ENCODE measurements at places on chromosomes 7 and 10.

DNA sequence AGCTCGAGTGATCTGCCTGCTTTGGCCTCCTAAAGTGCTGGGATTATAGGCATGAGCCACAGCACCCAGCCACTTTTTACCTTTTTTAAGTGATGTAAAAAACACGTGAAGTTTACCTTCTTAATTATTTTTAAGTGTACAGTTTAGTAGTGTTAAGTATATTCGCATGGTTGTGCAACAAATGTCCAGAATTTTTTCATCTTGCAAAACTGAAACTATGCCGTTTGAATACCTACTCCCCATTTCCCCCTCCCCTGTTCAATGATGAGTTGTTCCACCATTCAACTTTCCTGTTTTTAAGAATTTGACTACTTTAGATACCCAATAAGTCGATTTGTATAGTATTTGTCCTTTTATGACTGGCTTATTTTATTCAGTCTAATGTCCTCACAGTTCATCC lies 10.9 kb downstream of the NRBF2 start:
- no peak for DNase-seq

- no peak for DNase-seq
Observed at GRCh38 chr10:124515244-124515970, 53.8 kb downstream of the LHPP start.

DNA sequence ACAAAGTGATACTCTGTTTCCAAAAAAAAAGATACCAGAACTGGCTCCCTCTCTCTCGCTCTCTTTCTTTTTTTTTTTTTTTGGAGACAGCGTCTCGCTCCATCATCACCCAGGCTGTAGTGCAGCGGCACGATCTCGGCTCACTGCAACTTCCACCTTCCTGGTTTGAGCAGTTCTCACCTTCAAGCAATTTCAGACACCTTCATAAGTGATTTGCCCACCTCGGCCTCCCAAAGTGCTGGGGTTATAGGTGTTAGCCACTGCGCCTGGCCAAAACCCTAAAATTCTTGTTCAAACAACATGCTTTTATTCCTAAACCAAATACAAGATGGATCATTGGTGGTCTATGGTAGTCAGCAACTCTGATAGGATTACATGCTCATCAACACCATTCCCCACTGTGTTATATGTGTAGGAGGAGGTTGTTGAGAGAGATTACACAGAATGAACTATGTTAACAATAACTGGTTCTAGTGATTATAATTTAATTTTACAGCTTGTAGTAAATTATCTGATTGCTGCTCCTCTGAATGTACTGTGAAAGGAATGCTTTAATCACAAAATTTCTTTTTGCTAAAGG lies 15.5 kb downstream of the ACBD5 start:
- DNase-seq: no peak

DNA sequence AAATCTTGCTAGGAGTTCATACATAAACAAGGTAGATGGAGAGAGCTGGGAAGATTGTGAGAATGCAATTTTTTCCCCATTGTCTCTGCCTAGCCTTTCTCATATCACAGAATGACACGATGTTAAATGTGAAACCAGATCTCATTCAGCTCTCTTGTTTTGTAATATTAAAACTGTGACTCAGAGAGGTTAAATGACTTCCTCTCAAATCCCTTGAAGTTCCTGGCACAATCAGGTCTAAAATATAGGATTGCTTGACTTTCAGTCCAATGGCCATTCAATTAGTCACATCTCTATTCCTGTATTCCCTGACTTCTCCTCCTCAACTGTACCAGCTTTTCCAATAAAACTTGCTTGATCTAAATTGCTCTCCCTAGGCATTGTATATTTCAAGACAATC lies 3.1 kb downstream of the ANKRD22 start:
- no peak for DNase-seq

DNA sequence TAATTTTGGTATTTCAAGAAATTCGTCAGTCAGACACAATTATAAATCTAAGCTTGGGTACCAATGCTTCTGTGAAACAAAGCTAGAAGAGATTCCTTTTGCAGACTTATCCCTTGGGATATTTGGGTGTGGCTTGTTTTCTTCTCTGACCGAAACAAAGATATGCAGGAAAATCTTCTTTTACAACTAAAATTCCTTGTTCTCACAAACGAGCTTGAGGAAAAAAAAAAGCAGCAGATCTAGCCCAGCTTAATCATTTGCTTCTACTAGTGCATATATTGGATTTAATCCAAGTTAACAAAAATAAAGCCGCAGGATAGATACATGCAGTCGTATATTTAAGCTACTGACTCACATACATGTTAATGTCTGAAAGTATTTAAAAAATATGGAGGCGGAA lies 104.2 kb downstream of the PRTFDC1 start:
- no peak for DNase-seq

GRCh38 chr7:70439651-70440050 lies 692.3 kb upstream of the GALNT17 start:
- DNase-seq: no peak

- DNase-seq: no peak
Observed at GRCh38 chr7:7816816-7817536, 98.6 kb upstream of the RPA3 start.

- no peak for DNase-seq
Observed at GRCh38 chr7:117041007-117041406, 87.7 kb downstream of the ST7 start.

GRCh38 chr7:42639930-42640329 lies 271.9 kb downstream of the C7orf25 start:
- no peak for DNase-seq

- no peak for DNase-seq
Observed at GRCh38 chr10:30007406-30007805, 52.0 kb downstream of the JCAD start.

DNA sequence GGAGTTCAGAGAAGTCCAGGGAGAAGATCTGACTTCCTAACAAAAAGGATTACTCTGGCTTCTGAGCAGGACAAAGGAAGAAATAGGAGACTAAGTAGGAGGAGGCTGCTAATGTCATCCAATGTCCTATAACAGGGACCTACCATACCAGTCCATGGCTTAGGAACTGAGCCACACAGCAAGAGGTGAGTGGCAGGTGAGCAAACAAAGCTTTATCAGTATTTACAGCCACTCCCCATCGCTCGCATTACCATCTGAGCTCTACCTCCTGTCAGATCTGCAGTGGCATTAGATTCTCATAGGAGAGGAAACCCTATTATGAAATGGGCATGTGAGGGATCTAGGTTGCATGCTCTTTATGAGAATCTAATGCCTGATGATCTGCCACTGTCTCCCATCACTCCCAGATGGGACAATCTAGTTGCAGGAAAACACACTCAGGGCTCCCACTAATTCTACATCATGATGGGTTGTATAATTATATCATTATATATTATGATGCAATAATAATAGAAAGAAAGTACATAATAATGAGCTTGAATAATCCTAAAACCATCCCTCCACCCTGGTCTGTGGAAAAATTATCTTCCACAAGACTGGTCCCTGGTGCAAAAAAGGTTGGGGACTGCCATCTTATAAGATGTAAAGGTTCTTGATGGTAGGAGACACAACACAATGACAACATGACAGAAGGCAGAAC lies 487.4 kb downstream of the PLXDC2 start:
- DNase-seq: no peak

DNA sequence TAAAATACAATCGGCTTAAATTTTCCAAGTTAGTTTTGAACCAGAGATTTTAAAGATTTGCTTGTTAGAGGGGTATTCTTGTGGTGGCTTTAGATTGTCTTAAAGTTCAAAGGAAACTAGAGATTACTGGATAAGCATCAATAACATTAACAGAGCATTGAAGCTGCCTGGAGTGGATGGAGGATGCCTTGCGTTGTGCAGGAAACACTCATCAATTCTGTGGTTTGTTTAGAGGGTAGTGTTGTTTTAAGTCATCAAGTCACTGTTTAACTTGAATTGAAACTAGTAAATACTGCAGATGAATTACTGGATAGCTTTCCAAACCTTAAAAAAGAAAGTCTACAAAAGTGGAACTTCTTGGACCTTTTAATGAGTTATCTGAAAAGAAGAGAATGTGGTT lies 218.6 kb downstream of the CELF2 start:
- no peak for DNase-seq

- DNase-seq: no peak
Observed at GRCh38 chr7:124630395-124630794, 135.2 kb downstream of the GPR37 start.

- DNase-seq: no peak
Observed at GRCh38 chr7:108008827-108009226, 5.9 kb upstream of the LAMB1 start.

GRCh38 chr7:156638443-156639077 lies 2.0 kb upstream of the RNF32 start:
- no peak for DNase-seq

DNA sequence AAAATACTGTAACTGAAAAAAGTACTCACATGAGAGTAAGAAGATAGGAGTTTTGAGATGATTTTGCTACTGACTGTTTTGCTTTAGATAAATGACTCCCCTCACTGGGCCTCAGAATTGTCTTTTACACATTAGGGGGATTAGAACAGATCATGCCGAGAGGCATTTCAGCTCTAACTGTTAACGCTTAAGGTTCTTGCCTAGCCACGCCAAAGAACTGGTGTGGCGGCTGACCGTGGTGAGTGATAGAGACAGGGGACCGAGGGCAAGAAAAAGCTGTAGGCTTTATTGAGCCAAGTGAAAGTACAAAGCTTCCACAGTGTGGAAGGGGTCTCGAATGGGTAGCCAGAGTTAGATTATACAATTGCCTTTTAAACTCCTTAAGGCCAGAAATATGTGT lies 368.5 kb upstream of the MYO3A start:
- no peak for DNase-seq

GRCh38 chr7:20288036-20288435 lies 42.7 kb upstream of the ITGB8 start:
- no peak for DNase-seq

DNA sequence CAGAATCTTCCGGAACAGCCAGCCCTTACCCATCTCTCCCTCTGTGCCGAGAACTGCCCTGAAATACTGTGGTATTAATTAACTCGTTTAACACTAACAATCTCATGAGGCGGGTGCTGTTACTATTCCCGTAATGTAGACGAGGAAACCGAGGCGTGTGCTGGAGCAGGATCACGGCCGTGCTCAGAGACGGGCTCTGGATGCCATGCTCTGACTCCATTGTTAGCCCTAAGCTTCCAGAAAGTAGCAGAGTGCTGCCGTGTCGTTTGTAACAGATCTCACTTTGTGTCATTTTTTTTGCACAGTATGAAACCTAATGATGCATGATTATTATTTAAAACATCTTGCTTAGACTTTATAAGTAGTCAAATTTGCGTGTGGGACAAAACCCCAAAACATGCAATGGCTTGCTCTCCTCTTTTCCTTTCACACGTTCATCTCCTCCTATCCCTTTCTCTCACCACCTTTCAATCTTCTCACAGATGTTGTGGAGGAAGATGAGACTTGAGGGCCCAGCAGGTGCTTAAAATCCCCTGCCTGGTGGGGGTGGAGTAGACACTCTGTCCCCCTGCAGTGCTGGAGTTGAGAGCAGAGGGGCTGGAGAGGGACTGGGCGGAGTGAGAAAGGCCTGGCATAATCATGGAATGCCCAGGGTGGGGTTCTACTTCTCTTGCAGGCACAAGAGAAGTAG lies 482 bp upstream of the ACTR3C start:
- no peak for DNase-seq

DNA sequence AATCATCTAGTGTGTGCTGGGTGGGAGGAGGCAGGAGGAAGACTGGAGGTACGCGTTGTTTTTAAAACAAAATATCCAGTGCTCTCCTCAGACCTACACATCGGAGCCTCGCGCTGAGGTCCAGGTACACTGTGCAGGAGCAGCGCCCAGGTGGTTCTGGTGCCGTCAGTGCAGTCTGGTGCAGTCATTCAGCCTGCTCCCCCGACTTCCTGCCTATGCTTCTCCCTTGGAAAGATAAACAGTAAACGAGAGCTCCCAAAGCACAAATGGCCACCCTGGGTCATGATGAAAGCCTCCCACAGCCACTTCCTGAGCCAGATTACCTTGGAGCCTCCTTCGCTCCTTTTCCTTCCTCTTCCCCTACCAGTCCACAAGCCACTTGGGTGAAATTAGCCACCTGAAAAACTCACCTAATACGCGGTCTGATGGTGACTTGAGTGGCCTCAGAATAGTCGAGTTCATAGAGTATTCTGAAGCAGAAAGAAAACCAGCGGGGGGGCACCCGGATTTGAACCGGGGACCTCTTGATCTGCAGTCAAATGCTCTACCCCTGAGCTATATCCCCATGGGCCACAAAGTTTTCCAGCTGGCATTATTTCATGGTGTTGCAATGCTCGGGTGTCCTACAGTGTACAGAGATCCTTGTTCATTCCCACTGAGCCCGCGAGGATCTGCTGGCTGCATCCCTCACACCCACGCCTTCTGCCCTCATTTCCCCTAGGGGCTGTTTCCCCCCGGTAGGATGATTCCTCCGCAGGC lies 82.5 kb downstream of the ZNF467 start:
- no peak for DNase-seq

DNA sequence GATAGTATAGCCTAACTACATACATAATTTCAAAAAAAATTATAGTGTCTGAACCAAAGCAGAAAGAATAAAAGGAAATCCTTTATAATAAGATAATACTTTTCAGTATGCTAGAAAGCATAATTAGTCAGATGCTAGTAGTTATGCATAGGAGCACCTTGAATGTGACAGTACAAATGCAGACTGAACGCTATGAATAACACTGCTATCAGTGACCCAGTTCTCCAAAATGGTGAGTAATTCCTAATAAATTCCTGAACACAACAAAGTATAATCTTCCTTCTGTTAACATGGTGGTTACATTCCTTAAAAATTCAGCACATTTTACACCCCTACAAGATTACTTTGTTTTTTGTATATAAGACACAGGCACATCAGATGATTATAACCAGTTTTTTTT lies 1.2 kb upstream of the CHPF2 start:
- DNase-seq: no peak

DNA sequence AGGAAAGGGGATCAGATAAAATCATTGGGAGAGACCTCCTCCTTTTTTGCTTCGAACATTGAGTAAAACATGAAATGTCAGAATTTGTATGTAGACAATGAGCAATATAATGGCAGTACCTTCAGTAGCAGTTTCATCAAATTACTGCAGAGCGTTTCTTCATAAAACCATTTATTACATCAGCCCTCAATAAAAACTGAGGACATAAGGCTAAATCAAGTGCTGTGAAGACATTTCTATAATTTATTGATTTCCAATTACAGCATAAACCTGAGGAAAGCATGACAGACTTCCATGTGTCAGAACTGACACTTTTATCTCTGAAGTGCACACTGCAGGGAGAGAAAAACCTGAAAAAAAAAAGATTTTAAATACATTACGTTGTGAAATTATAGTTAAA lies 172.6 kb upstream of the ZNF804B start:
- DNase-seq: no peak

DNA sequence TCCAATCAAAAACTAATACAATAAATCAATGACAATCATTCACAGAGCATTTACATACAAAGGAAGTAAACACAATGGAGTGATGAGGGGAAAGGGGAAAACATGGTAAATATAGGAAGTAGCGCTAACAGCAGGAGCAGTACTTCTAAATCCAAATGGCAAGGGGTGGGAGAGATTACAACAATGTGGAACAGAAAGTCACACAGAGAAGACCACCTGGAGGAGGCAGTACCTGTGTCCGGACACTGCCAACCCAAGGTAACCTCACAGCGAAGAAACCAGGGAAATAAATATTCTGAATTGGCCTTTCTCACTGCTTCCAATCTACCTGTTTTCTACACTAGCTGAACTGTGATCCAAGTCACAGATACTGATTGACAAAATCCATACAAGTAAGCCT lies 58.2 kb downstream of the ABI1 start:
- no peak for DNase-seq
